ENCODE measurements at places on chromosomes 5 and 9.
A peak's percentile ranks its signal among the peaks of the same experiment; 100 is the strongest.

DNA sequence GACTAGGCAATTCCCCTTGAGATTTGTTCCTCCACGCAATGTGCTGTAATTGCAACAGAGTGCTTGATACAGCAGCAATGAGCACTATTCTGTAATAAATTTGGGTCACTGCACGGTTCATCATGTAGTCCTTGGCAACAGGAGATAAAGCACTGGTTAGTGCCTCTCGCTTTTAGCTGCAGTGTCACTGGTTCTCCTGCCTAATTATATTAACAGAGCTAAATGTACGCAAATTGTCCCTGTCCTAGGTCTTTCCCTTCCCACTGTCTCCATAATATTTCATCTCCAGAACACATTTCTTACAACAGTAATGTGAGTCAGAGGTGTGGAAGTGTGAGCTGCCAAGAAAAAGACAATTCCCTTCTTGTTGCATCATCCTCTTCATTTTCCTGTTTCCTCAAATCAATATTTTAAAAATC is 553.1 kb downstream of the ZNF608 start:
- H3K4me1 ChIP-seq, result peaks cover 6% of the 10 kb centered on the region
- H3K27ac ChIP-seq, result no peak overlapping the region
- H3K27me3 ChIP-seq, result no peaks in the 10 kb centered on the region

- H3K4me1 ChIP-seq, result no peaks in the 10 kb centered on the region
- DNase-seq, result no peak
- H3K27ac ChIP-seq, result no peak overlapping the region
Measured at GRCh38 chr5:173595841-173596240, 20.6 kb downstream of the BOD1 start.

GRCh38 chr9:106868087-106868486 is 5.1 kb downstream of the ZNF462 start:
- peak overlapping the region; percentile 56 for H3K27ac ChIP-seq
- no peak for DNase-seq
- H3K27me3 ChIP-seq, result no peaks in the 10 kb centered on the region
- H3K4me1 ChIP-seq, result peaks cover 43% of the 10 kb centered on the region
- H3K36me3 ChIP-seq, result no peaks in the 10 kb centered on the region
- H3K4me3 ChIP-seq, result no peak overlapping the region

- no peaks in the 10 kb centered on the region for H3K27me3 ChIP-seq
- DNase-seq, result peak; percentile 82
- no peaks in the 10 kb centered on the region for H3K36me3 ChIP-seq
- H3K27ac ChIP-seq, result no peak overlapping the region
- peaks cover 58% of the 10 kb centered on the region for H3K4me1 ChIP-seq
- no peak overlapping the region for H3K4me3 ChIP-seq
Measured at GRCh38 chr9:89436963-89437625, 60.8 kb downstream of the SEMA4D start.

DNA sequence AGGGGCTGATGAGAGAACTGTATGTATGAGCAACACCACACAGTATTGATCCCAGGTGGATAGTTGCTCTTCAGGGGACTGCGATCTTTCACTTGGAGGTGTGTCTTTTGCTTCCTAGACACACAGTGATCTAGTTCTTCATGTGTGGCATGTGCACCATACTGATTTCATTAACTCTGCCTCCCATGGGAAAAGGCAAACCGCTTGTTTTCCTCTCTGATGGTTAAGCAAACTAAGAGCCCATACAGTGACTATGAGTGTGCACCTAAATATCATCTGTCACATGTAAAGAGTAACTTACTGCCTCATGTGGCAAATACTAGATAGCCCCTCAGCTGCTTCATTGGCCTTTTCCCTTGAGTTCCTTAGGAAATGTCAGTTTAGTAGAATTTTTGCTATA is 147.3 kb downstream of the TLE4 start:
- no peak overlapping the region for H3K27ac ChIP-seq
- no peak for DNase-seq
- H3K4me3 ChIP-seq, result no peak overlapping the region
- H3K27me3 ChIP-seq, result no peaks in the 10 kb centered on the region

GRCh38 chr9:23821375-23822181 is 4.5 kb downstream of the ELAVL2 start:
- H3K4me3 ChIP-seq, result peak overlapping the region; percentile 29
- no peak overlapping the region for H3K27ac ChIP-seq
- peak; percentile 66 for DNase-seq
- H3K4me1 ChIP-seq, result peaks cover 11% of the 10 kb centered on the region
- H3K36me3 ChIP-seq, result no peaks in the 10 kb centered on the region
- peaks cover 73% of the 10 kb centered on the region for H3K27me3 ChIP-seq

DNA sequence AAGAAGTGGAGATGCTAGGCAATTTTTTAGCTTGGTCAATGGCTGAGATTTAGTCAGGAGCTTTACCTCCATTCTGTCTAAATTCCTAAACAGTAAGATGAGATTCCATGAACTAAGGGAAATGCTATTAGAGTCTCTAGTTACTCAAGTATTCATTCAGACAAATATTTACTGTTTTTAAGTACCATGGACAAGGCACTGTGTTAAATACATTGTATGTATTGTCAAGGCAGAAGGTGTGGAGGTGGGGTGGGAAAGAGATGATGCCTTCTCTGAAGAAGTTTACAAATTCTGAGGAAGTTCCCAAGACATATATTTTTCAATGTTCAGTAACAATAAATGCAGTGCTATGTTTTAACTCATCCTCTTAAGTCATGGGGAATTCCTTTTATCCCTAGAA is 459.9 kb upstream of the NMUR2 start:
- H3K36me3 ChIP-seq, result no peaks in the 10 kb centered on the region
- no peaks in the 10 kb centered on the region for H3K4me1 ChIP-seq
- DNase-seq, result no peak
- no peak overlapping the region for H3K27ac ChIP-seq
- H3K4me3 ChIP-seq, result no peak overlapping the region

DNA sequence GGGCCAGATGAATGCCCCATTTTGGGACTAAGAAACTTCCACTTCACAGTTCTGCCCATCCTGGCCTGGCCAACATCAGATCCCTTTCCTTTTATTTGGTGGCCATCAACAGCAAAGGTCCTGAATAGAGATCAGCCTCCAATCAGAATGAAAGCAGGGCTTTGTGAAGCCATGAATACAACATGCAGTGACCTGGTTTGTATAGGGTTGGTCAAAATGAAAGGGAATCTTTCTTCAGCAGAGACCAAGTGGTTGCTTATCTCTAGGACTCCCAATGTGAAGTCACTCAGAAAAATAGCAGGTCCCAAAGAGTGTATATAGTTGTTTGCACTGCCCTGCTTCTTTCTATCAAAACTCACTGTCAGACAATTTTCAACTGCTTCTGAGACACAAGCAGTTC is 113.9 kb upstream of the SLC12A2 start:
- no peak for DNase-seq
- H3K27ac ChIP-seq, result no peak overlapping the region
- no peaks in the 10 kb centered on the region for H3K27me3 ChIP-seq
- H3K4me3 ChIP-seq, result no peak overlapping the region
- H3K36me3 ChIP-seq, result no peaks in the 10 kb centered on the region

- no peak for DNase-seq
- no peaks in the 10 kb centered on the region for H3K4me1 ChIP-seq
- H3K4me3 ChIP-seq, result no peak overlapping the region
- H3K36me3 ChIP-seq, result no peaks in the 10 kb centered on the region
Measured at GRCh38 chr5:175384724-175385552, 59.0 kb downstream of the DRD1 start.

DNA sequence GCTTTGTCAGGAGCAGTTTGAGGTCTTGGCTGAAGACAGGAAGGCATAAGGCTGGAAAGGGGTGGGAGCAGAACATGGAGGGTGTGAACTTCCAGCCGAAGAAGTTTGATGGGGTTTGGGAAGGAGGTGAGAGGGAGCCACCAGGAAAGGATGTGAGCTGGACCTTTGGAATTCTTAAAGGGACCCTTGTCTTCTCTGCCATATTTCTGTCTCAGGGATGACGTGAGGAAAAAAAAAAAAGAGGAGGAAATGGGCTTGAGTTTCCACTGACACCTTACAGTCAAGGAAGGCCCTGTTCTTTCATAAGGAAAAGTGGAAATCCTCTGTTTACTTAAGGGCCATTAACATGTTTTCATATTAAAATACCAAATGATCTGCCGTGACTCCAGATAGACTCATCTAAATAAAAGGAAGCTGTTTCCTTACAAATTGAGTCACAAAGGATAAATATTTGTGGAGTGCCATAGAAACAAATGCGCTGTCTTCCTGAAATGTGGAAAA is 132.1 kb downstream of the PALM2AKAP2 start:
- H3K27ac ChIP-seq, result peak overlapping the region; percentile 75
- H3K27me3 ChIP-seq, result no peaks in the 10 kb centered on the region
- DNase-seq, result no peak

Measured in upper lobe of right lung (tissue), 1 donor.